ENCODE measurements at places on chromosomes 12 and 14.

- DNase-seq = no peak
Measured at GRCh38 chr14:56814519-56814959, 4.3 kb upstream of the OTX2 start.

GRCh38 chr14:79111987-79112501 is 941.9 kb downstream of the NRXN3 start:
- DNase-seq = no peak

DNA sequence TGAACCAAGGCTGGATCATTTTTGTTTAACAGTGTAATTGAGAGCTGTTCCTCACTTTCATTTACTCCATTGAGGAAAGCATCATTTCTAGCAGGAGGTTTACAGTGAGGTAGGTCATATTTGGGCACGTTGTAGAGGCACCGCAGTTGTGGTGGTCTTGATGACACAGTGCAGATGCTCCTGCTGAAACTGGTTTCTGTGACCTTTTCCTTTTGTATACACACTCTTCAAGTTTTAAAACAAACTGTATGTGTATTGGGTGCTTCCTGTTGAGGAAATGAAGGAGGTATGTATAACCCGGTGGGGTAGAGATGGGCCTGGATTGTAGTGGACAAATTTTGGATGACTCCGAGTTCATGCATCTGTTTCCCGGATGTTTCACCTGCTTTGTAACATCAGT is 456.3 kb upstream of the RGS6 start:
- no peak for DNase-seq

- peak; percentile 81 for DNase-seq
Measured at GRCh38 chr12:89863968-89864367, 155.3 kb upstream of the ATP2B1 start.

- no peak for DNase-seq
Measured at GRCh38 chr12:4809013-4809448, 88.8 kb downstream of the GALNT8 start.

DNA sequence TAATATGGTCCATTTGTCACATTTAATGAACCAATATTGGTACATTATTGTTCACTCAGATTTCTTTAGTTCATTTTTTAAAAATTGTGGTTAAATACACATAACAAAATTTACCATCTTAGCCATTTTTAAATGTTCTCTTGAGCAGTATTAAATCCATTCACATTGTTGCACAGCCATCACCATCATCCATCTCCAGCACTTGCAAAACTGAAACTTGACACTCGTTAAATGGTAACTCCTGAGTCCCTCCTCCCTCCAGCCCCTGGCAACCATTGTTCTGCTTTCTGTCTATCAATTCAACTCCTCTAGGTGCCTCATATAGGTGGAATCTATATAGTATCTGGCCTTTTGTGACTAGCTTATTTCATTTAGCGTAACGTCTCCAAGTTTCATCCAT is 86.4 kb downstream of the ACACB start:
- no peak for DNase-seq

DNA sequence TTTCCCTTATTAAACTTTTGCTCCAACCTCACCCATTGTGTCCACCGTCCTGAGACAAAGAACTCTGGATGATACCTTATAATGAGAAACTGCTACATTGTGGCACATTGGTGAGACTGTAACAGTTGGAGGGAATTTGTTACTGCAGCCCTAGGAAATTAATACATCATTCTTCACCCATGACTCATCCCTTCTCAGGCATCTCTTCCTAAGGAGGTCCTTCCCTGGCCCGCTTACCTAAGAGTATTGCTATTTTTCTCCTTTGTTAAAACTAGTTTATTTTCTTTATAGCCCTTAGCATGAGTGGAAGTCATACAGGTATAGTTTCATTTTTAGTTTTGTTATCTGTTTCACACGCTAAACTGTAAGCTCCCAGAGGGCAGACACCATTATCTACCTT is 87.1 kb downstream of the TMEM260 start:
- no peak for DNase-seq

DNA sequence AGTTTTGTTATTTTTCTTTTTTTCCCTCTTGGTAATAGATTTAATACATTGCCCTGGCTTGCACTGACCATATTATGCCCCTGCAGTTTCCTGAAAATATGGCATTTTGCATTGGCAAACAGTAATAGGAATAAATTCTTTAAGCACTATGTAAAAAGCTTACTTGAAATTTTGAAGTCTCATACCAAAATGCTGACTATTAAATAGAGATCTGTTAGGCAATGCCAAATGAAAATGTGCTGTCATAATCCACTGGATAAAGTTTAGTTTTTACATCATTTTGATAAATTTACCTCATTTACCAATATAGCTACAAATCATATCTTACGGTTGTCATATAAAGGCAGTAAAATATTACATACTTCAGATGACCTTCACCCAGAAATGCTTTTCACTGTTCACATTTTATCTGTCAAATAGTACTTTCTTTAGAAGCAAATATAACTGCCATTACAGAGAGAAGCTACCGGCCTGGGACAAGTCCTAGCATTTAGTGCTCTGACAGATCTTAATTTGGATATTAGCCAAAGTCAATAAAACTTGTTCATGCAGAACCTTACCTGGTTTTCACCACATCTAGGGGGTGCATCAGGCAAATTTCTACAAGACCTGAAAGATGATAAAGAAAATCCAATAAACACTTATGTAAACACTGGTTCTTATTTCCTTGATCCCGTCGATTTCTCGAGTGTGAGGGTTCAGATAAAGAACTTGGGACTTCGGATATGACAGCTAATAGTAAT is 212.9 kb downstream of the PAX9 start:
- no peak for DNase-seq

DNA sequence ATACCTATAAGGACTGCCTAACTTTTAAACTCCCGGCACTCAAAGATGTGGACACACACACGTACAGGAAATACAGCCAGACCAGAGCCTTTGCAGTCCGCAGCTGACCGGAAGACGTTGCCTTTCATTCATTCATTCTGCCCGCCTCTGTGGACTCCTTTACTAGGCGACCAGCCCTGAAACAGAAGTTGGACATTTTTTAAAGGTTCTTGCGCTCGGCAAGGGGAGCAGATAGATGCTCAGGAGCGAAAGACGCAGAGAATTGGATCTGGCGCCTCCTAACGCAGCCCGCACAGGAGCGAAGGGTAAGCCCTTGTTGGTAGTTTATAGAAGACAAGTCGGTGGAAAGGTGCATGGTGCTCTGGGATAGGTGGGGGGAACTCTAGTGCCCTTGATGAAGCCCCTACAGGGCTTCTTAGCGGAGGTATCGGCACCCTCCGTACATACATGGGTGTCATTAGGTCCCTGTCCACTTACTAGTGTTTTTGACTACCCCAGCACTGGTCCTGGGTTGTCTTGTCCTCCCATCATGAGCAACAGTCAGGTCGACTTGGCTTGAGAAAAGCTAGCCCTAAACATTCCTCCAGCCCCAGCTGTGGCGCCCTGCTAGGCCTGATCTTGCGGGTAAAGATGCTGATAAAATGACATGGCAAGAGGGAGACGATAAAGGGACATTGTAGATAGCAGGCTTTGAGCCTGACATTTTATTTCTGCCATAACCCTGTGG is at the start of gene KDM2B:
KDM2B (minus strand) TSS at position 65 of the 727 bp plus-strand sequence. CDS start 112 bp downstream, outside the sequence.
- DNase-seq = peak; percentile 39

- peak; percentile 13 for DNase-seq
Measured at GRCh38 chr12:94754653-94755052, 104.3 kb upstream of the TMCC3 start.

GRCh38 chr12:22514875-22515274 is 29.5 kb downstream of the C2CD5 start:
- no peak for DNase-seq

GRCh38 chr12:62190689-62191490 is 69.3 kb upstream of the USP15 start:
- DNase-seq = no peak
